IPS DF 6.9 (cell line): ENCODE measurements at places on chromosomes 1 and 21.

- no peak for DNase-seq
Measured at GRCh38 chr1:35725596-35725995, 6.9 kb upstream of the C1orf216 start.

DNA sequence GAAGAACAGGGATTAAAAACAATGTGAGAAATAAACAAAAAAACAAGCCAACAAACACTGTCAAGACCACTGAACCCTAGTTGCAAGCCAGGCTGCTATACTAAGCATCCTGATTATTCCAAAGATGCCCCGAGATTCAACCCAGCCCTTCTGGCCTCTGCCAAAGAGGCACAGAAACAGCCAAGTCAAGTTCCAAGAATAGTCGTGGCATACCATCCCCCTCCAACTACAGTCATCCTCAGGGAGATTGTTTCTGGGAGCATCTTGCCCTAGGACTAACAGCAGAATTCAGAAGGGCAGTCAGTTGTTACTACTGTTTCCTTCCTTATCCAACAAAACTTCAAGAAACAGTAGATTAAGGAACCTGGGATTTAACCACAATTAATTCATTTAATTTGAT, 52.3 kb downstream of the ABL2 start:
- no peak for DNase-seq

DNA sequence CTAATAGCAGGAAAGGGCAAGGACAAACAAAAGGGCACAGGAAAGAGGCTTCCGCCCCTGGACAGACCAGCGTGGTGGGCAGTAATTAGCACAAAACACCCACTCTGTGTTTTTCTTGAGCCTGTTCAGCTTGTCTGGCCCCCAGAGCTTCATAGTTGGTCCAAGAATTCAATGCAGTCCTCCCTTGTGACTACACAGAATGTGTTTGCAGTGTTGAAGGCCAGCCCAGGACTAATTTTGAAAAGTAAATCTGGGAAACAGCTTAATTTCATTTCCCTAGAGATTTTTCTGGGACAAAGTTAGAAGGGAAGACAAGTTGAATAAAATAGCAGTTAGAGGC, 49.2 kb upstream of the LMO4 start:
- DNase-seq, result no peak

- DNase-seq, result no peak
Measured at GRCh38 chr1:164479242-164479641, 79.7 kb upstream of the PBX1 start.

- no peak for DNase-seq
Measured at GRCh38 chr1:51000651-51001050, 30.6 kb downstream of the CDKN2C start.
